ENCODE measurements at places on chromosomes 12 and 14.

DNA sequence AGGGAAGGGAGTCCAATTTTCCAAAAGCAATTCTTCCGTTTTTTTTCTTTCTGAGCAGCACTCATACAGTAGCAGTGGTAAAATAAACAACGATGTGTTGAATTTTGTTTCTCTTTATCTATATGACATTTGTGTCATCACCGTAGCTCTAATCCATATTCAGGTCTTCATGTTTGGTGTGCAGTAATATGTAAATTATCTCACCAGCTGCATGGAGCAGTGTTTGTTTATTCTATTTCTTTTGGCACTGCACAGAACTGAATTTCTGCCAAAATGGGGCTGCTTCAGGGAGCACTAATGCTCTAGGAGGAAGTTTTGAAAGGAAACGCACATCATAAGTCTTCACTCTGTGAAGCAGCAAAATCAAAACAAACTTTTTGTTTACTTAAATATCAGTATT is 130.0 kb upstream of the NPAS3 start:
- no peak for DNase-seq

- DNase-seq, result no peak
Observed at GRCh38 chr12:115988625-115989563, 288.6 kb downstream of the MED13L start.

- no peak for DNase-seq
Observed at GRCh38 chr14:56193347-56193746, 75.1 kb downstream of the PELI2 start.

DNA sequence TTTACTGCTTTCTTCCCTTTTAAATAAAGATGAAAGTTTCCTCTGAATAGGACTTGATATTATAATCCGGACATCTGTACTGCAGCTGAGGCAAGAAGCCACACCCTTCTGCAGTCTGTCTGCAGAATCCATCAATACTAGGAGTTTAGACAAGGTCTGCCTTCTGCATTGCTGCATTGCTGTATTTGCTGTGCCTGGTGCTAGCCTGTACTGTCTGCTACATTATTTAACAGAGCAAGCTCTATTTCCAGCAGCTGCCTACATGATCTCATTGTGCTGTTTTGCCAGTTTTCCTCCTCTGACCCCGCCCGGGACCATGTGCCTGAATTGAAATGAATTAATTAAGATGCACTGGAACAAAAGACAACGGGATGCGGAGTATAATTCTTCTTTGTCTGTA is 1.7 kb downstream of the TUBA1A start:
- no peak for DNase-seq

- no peak for DNase-seq
Observed at GRCh38 chr14:77882636-77883035, 82.7 kb downstream of the ADCK1 start.

DNA sequence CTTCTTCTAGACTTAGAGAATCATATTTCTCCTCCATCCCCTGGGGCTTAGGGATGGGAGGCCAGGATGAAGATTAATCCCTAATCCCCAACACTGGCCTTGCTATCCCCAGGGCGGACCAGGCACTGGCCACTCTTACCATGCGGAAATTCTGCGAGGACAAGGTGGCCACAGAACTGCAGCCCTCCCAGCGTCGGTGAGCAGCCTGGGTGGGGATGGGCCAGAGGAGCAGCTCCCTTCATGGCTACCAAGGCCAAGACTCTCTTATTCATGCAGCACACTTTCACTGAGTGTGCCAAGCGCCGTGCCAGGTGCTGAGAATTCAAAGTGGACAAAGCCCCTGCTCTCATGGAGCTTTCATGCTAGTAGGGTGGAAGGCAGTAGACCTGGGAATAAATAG is 7.0 kb downstream of the TNS2 start:
- DNase-seq, result no peak

- DNase-seq, result no peak
Observed at GRCh38 chr12:132395908-132396305, 66.5 kb upstream of the GALNT9 start.
